Fibroblast of upper back skin (primary cell): ENCODE measurements at places on chromosomes 5 and 9.

GRCh38 chr5:154647761-154648145 lies 107.4 kb upstream of the LARP1 start:
- DNase-seq: no peak

DNA sequence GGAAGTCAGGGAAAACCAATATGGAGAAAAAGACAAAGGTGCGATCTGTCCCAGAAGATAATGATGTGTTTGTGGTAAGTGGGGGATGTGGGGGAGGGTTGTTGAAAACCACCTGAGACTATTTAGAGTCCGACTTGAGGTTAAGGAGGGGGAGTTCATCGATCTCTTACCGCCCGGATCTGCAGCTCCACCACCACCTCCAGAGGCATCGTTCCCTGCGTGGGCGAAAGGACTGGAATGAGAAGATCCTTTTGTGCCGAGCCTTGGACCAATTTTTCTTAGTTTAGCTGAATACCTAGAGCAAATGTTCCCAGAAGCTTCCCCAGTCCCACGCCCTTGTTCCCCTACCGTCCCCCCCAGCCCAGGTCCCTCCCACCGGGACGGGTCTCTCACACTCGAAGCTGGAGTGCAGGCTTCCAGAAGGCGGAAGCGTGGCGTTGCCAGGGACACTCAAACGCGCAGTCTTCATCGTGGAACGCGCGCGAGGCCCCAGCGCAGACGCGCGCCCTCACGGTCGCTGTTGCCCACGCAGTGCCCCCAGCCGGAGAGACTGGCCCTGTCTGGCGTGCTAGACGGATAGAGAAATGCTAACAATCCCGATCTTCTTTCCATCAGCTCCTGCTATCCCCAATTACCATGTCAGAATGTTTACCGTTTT lies at the start of gene SPATA6L:
TSS of gene SPATA6L (minus strand) at position 439 of the 658 bp plus-strand sequence. CDS start at position 209, 230 bp downstream.
- peak; percentile 29 for DNase-seq

DNA sequence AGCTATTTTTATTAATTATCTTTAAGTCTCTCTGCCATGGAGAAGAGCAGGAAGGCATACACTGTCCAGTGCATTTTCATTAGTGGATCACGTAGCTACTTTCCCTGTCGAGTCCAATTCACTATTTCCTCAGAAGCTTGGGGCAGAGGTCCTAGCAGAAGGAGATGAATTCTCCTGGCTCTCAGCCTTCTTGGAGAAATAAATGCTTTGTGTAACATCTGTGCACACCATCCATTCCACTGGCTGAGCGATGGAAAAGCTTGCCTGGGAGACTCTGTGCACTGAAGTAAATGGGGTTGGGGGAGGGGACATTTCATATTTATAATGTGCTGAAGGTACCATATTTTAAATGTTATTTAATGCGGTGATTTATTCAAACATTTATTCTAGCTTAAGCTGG lies 23.4 kb downstream of the PROP1 start:
- peak; percentile 28 for DNase-seq

- peak; percentile 48 for DNase-seq
Measured at GRCh38 chr5:38456657-38457399, 99.6 kb downstream of the LIFR start.

DNA sequence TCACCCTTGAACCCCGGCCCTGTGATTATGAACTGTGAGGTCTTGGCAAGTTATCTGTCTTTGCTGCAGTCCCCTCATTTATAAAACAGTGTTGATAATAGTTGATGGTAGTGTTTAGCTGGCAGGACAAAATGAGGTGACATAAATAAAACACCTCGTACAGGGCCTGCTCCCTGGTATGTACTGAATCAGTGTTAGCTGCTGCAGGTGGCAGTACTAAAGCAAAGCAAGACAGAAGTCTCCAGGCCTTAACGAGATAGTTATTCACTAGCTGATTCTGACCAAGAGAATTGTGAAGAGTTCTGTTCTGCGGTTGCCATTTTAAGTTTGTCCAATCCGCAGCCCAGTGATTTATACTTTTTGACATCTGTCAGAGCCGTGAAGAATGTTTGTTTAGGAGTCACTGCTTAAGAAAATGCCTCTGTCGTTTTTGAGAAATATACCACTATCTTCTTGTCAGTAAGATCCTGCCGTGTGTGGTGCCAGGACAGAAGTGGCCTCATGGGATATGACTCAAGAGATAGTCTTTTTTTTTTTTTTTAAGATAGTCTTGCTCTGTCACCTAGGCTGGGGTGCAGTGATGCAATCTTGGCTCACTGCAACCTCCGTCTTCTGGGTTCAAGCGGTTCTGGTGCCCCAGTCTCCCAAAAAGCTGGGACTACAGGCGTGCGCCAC lies 75.9 kb downstream of the KDM4C start:
- DNase-seq: peak; percentile 3

- no peak for DNase-seq
Measured at GRCh38 chr9:70030156-70030555, 13.5 kb upstream of the MAMDC2 start.

- DNase-seq: peak; percentile 47
Measured at GRCh38 chr5:97224112-97224750, 41.2 kb upstream of the RIOK2 start.

DNA sequence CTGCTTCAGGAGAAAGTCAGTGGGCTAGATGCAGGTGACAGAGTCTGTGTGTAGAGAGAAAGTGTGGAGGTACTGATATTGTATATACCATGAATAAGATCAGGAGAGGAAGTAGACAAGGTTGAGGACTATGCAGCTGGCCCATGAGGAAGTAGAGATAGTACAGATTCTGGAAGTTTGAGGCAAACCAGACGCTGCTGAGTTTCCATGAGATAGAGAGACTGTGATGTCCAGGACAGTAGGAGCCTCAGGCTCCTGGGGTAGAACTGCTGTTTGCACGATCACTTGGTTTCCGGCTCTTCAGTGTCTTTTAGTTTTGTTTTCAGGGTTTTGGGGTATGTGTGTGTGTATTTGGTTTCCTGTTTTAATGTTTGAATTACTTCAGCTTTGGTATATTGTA lies 13.6 kb downstream of the OTULINL start:
- no peak for DNase-seq

- DNase-seq: no peak
Measured at GRCh38 chr5:52801329-52801728, 13.6 kb downstream of the ITGA1 start.

- DNase-seq: no peak
Measured at GRCh38 chr9:126470241-126470993, 143.3 kb upstream of the LMX1B start.

DNA sequence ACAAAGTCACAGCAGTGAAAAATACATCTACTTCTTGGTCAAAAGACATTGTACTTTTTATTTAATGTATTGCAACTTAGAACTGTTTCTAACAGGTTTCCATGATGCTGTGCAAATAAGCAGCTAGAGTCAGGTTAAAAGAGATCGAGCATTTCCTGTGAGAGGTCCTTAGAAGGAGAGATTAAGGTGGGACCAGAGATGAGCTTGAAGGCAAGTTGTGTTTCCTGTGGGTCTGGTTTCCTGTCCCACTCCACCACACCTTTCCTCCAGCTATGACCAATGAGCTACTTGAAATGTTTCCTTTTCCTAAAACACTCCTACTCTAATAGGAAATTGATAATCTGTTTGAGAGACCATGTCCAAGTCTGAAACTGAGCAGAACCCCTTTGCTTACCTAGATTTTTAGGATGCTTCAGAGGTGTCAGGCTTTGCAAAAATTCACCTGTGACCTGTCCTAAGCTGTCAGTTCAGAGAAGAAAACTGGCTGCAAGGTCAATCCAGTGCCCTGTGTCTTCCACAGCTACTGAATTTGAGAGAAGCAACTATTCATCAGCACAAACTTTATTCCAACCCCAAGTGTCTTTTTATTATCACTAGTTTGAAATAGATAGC lies 13.1 kb upstream of the RLN1 start:
- no peak for DNase-seq

DNA sequence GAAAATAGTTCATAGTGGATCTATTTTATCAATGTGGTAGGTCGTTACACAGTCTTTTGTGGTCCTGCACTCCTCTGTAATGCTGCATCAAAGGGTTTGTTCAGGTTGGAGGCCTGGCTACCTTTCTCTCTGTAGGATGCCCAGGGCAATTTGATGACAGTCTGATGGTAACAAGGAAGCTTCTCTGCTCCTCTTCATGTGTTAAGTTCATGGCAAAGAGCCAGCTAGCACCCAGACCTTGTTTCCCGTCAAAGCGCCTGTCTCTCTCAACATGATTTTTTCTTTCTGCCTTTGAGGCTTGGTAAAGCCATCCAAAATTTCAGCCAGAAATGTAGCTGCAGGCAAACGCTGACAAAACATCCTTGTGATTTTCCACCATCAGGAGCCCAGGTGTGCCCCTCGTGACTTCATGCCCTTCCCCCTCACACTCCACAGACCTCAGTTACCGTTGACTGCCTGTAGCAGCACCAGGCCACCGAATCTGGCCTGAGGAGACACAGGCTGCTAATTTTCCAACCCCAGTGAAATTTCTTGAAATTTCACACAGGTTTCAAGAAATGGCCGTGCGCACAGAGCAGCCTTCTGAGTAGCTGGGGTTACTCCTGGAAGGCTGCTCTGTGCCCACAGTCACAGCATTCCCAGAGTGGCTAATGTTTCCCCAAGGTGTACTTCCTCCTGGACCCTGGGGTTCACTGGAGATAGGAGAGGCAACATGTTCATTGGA lies 292.7 kb downstream of the CWC27 start:
- DNase-seq: no peak

GRCh38 chr9:126532019-126532462 lies 81.7 kb upstream of the LMX1B start:
- DNase-seq: peak; percentile 8

DNA sequence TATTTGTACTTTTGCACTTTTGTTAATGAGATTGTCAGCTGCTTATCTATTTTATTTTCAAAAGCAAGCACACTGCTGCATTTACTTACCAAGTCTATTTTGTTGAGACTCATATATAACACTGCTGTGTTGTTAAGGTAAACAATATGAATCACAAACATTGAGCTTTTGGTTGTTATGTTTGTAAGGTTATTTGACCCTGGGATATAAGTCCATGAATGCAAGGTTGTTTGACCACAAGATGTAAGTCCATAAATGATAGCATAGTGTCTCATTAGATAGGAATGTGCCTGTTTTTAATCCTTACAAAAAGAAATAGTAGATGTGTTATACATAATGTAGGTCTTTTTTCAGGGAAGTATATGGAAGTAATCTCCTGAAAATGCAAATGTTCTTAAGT lies 845.9 kb downstream of the CDH9 start:
- no peak for DNase-seq

DNA sequence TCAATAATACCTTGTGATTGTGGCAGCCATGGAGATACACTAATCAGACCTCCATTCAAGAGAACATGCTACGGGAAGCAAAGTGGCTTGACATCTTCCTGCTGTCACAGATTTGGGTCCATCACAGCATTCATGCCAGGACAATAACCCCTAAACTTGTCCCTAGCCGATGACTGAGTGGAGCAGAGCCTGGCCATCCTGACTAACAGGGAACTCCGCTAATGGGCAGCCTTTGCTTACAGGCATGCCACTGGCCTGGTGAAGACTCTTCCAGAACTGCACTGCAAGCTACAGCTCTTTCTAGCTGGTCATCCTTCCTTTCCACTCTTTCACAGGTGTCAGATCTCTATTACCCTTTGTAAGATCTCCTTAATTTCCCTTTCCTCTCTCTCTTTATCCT lies 16.0 kb downstream of the FAM174A start:
- no peak for DNase-seq

DNA sequence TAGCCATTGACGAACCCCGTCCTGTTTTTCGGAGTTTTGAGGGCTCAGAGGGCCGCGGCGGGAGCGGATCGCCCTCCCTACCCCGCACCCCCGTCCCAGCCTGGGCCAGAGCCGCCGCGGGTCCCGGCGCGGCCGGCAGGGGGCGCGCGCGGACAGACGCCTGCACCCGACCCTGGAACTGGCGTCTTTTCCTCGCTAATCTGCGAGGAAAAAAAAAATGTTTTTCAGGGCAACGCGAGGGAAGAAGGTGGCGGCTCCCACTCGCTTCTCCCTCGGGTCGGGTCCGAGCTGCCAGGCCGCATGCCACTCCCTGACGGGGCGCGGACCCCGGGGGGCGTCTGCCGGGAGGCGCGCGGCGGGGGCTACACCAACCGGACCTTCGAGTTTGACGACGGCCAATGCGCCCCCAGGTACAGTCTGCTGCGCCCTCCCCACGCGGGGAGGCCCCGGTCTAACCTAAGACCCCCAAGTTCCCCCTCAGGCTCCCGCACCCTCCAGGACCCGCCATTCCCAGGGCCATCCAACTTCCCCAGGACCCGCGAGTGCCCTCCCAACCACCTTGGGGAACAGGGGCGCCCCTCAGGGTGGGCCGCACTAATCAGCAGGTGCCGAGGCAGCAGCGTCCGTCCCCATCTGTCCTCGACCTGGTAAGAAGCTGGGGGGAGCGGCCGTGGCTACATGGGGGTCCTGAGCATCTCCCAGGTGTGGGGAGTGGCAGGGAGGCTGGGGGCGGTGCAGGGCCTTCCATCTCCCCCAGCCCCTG lies at the start of gene KCNT1:
TSS of gene KCNT1 (plus strand) at position 227 of the 763 bp plus-strand sequence. CDS start at position 301, 74 bp downstream.
- peak; percentile 34 for DNase-seq

- no peak for DNase-seq
Measured at GRCh38 chr5:156427315-156427714, 100.4 kb downstream of the SGCD start.

DNA sequence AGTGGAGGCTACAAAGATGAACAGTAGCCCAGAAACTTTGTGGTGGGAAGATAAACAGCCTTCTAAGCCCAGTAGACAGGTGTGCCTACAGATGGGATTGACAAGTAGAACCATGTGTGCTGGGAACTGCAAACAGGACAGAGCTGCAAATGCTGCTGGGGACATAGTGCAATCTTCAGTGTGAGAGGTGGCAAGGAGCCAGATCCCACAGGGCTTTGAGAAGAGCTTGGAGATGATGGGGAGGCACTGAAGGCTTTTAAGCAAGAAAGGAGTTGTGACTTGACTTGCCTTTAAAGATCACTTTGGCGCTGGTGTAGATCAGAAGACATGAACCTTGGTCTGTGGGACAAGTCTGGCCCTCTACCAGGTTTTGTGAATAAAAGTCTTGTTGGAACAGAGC lies 675.2 kb downstream of the ACTL7B start:
- no peak for DNase-seq

GRCh38 chr5:133779828-133780475 lies 167.6 kb upstream of the FSTL4 start:
- DNase-seq: no peak

DNA sequence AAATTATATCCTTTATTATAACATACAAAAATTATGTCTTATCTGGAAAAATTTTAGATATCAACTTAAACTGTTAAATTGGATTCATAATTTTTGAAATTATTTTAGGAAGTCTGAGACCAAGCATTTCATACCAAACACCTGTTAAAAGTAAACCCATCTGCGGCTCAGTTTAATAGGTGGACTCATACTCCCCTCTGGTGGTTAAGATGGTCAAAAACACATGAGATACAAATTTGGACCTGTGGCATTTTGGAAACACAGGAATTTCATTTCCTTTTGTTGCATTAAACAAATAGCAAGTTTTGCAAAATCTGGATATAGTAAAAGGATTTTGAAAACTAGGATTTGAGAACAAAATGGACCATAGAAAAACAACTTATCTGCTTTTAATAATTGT lies 53.7 kb downstream of the RGMB start:
- DNase-seq: peak; percentile 59

DNA sequence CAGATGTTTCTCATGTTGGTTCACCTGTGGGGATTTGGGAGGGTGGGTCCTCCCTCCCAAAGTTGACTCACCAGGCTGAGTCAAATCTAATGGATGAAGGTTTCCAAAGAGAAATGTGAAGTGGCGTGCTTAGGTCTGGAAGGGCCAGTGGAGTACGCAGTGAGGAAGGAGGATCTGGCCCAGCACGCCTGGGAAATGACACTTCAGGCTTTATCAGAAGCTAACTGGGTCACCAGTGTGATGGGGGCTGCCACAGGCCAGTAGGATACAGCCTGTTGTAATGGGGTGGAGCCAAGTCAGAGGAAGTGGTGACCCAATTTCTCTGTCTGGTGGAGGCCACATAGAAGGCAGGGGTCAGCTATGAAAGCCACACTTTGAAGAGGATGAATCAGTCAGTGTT lies 18.0 kb downstream of the POLR1E start:
- DNase-seq: no peak
